GM19239 (cell line): ENCODE measurements at places on chromosomes 11 and 22.
A peak's percentile ranks its signal among the peaks of the same experiment; 100 is the strongest.

GRCh38 chr11:108945341-108945740, 280.5 kb downstream of the DDX10 start:
- no peak for DNase-seq

DNA sequence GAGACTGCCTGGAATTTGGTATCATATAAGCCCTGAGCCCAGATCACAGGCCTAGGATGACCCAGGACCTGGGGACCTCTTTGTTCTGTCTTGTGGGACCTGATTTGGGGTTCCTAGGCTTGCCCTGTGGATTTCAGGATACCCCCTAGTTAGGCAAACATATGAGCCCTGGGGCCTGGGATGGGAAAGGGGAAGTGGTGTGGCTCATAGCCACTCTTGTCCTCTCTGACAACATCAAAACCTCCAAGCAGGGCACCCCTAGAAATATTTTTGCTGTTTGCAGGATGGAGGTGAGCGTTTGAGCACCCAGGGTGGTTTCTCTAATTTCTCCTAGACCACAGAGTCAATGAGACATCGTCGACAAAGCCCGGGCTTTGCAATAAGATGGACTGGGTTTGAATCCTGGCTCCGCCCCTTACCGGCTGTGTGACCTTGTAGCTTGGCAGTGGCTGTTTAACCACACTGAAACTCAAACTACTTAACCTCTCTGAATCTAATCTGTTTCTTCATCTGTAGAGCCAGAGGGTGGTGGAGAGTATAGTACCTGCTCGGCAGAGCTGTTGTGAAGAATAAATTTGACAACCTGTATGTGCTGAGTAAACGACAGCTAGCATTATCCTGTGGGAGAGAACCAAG, 5.3 kb upstream of the LRRC10B start:
- DNase-seq: no peak

GRCh38 chr11:30666817-30667216, 80.7 kb upstream of the MPPED2 start:
- no peak for DNase-seq

DNA sequence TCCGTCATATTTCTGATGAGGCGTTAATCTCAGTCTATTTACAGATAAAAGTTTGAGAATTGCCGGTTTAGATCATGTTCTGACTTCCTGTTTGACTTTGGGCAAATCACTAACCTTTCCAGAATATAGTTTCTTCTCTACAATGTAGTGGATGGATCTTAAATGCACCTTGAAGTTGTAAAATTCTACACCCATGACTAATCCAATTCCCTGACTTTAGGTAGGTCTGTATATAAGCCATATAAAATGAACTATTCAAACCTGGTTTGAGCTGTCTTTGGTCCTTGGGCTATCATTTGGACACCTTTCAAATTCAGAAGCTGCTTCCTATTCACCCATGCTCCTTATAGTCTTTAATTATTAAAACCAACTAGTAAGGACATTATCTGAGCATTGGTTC, 52.2 kb upstream of the BLID start:
- DNase-seq: no peak

DNA sequence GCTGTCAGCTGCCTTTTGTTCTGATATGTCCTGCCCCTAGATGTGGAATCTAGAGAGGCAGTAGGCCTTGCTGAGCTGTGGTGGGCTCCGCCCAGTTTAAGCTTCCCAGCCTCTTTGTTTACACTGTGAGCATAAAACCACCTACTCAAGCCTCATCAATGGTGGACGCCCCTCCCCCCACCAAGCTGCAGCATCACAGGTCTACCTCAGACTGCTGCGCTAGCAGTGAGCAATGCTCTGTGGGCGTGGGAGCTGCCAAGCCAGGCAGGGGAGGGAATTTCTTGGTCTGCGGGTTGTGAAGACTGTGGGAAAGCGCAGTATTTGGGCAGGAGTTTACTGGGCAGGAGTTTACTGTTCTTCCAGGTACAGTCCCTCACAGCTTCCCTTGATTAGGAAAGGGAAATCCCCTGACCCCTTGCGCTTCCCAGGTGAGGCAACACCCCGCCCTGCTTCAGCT, 98.5 kb downstream of the SMCO4 start:
- no peak for DNase-seq

GRCh38 chr22:23137905-23138561, 3.8 kb downstream of the RSPH14 start:
- DNase-seq: peak; percentile 52
